ENCODE measurements at places on chromosomes 1 and 21. TPM values are rescaled to one million over a fixed set of nuclear protein-coding genes. Genes with fewer than 3 reads are reported as not detected.

GRCh38 chr1:23288201-23288600 is 55.9 kb downstream of the HNRNPR start:
- no peak for DNase-seq

DNA sequence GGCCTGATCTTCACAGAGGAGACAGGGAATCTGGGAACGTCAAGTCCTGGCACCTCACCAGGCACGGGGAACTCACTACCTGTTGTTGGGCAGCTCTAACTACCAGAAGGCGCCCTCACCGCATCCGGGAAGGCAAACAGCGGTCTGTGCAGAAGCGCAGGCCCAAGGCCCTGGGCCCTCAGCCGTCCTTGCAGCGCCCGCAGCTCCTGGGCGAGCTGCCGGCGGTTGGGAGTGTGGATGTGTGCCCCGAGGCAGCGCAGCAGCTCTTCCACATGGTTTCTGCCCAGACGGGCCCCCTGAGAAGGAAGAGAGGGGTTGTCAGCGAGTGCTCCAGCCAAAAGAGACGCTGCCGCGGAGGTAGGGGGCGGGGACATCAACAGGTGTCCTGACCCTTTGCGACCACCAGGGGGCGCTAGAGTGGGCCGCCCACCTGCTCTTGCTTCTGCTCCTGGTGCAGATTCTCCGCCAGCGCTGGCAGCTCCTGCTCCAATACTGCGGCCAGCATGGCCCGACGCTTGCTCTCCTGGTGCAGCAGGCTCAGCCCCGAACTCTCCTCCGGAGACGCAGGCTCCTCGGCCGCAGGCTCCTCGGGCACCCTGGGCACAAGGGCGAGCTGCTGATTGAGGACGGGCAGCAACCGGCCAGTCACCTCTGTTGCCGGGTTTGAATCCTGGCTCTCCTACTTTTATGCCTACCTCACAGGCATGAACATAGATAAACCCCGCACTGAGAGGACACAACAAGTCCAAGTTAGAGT is 9.3 kb downstream of the MAP3K6 start:
- DNase-seq = peak; percentile 66

DNA sequence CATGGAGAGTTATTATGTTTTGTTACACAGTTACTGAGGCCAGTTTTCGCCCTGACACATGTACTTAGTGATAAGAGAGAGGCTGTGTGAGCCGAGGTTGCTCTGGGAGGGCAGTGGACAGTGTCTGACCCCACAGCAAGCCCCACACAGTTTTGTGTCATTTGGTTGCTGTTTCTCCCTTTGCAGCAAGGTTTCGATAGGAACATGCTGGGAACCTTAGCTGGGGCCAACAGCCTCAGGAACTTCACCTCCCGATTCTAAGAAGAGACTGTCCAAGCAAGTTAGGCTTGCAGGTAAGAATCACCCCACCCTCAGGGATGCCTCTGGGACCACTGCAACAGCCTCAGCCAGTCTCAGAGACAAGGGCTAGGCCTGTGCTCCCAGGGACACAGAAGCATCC is 45.3 kb downstream of the PKP1 start:
- peak; percentile 45 for DNase-seq

DNA sequence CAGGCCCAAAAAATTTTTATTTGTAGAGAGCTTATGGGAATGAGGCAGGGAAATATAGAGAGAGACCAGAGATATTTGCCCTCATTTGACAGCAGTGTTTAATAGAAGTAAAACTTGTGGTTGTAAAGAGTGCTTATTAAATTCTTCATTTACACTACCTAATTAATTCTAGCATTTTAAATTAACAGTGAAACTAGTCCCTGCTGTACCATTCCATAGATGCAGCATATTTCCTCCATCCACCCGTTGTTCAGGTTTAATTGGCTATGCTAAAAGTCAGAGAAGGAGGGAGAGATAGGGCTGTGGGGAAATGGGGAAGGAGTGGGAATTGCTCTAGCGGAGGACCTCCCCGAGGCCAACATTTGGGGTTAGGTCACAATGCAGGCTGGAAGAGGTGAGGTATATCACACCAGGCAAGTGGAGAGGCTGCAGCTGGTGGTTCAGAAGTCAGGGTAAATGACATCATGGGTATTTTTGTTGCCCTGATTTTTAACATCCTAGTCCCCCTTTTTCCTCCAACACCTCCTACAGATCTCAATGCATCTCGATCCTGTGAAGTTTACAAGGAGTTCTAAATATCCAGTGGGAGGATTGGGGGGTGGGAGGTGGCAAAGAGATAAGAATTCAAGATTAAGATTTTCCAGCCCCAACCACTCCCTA is 38.6 kb downstream of the ELAVL4 start:
- no peak for DNase-seq

DNA sequence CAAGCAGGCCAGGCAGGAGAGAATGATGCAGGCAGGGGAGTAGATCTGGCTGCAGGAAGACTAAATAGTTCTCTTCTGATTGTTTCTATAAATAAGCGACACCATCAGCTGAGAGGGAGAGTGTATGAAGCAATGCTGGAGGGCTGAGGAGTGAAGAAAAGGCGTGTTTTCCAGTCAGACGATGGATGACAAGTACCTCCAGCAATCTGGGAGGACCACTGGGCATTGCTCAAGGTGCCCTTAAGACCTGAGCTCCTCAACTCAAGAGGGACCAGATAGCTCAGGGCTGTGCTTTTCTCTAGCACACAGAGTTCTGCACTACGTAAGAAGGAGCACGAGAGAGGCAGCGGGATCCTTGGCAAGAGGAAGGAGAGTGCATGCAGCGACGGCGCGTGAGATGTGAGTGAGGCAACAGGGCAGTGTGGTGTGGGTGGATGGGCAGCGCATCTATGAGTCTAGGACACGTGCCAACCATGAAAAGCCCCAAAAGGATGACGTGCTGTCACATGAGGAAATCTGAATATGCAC is 36.0 kb downstream of the PABPC4 start:
- no peak for DNase-seq

DNA sequence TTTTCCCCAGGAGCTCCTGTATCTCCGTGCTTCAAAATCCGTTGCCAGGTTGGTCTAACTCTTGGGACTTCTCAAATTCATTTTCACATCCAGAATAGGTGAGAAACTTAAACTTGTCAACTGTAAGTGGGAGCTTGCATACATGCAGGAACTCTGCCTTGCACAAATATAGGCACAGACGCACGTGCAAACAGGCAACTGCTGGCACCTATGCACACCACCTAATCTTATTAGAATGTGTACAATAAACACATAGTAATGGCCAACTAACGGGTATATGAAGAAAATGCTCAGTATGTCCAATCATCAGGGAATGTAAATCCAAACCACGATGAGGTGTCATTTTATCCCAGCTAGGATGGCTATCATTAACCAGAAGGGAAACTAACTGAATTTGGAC is 22.6 kb upstream of the FCGR2A start:
- DNase-seq = no peak

GRCh38 chr1:185585770-185586169 is 148.4 kb upstream of the HMCN1 start:
- no peak for DNase-seq

DNA sequence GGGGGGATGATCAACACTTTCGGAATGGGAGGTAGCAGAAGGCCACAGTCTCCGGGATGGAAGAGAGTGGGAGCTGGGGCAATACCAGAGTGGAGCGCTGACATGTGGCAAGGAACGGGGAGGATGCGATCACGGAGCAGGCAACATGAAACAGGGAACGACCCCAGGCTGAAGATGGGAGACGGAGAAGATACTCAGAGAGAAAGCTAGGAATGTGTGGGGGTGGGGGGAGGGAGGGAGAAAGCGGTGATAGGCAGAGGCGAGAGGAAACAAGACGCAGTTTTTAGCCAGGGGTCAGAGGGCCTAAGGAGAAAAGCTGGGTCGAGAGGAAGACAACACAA is 577 bp downstream of the RAB3GAP2 start:
- peak; percentile 25 for DNase-seq

DNA sequence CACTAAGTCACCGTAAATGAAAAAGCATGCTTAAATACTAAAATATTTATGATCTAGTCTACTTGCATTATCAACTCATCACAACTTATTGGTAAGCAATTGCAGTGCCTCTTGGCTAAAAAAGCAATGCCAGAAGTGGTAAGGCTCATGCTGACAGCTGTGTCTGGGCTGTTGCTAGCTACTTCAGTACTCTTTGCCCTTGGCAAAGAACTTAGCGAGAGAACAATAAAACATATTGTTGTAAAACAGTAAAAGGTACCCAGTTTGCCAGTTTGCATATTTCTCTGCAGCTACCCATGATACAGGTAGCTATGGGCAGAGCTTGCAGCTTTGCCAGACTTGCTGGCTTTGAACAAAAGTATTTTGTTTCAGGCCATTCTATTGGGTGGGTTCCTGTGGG is 73.1 kb downstream of the ATP6V1G3 start:
- no peak for DNase-seq

DNA sequence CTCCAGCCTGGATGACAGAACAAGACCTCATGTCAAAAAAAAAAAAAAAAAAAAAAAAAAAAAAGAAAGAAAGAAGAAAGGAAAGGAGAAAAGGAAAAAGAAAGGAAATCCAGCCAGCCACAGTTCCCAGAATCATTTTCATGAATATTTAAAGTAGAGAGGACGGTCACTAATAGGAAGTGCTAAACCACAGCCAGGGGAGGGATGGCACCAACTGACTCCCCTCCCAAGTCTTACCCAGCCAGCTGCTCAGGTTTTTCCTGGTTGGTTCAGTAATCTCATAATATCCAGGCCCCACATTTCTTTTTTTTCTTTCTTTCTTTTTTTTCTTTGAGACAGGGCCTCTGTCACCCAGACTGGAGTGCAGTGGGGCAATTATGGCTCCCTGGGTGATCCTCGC is 63.9 kb upstream of the AK4 start:
- no peak for DNase-seq

GRCh38 chr21:21955204-21955603 is 957.0 kb downstream of the NCAM2 start:
- peak; percentile 2 for DNase-seq

GRCh38 chr1:227562037-227562436 is 1.3 kb upstream of the ZNF678 start:
- no peak for DNase-seq

DNA sequence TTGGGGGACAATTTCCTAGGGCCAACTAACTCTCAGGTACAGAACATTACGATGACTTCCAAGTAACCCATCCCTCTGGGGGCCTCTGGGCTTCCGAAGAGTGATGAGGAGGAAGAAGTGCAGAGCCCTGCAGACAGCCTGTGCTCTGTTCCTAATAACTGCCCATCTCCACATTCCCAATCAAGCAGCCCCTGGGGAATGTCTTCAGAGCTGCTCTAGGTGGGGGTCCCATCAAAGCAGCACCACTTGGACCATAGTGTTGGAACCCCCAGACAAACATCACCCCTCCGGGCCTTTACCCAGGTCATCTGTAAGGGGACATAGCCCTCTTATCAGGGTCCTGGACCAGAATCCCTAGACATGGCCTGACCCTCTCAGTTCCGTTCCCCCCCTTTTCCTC is 357.3 kb downstream of the NPHP4 start:
- no peak for DNase-seq

- no peak for DNase-seq
These were observed 16.1 kb downstream of the FCRL1 start for GRCh38 chr1:157803851-157804250.

DNA sequence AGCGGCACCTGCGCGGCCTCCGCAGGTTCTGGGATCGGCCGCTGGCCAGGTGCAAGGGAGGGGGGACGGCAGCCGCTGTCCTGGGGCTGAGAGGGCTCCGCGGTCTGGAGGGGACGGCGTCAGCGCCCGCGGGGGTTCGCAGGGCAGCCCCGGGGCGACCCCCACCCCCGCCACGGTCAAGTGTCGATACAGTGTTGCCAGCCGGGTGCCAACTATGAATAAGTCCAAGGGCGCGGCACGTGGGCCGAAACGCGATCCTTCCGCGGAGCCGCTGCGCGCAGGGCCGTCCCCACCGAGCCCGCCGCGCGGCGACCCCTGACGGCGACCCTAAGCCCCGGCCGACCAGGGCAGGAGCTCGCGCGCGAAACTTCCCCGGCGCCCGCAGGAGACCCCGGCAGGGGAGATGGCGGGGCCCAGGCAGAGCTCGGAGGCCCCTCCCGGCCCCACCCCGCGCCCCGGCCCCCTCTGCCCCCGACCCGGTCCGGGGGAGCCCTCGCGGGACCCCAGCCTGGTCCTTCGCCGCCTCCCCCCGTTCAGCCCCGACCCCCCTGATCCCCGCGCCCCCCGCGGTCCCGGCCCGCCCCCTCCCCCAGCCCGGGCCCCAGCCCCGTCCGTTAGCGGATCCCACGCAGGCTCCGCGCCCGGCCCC is 586 bp upstream of the AGPAT3 start:
- DNase-seq = peak; percentile 37

GRCh38 chr1:52530563-52531144 is 22.2 kb downstream of the TUT4 start:
- DNase-seq = no peak

DNA sequence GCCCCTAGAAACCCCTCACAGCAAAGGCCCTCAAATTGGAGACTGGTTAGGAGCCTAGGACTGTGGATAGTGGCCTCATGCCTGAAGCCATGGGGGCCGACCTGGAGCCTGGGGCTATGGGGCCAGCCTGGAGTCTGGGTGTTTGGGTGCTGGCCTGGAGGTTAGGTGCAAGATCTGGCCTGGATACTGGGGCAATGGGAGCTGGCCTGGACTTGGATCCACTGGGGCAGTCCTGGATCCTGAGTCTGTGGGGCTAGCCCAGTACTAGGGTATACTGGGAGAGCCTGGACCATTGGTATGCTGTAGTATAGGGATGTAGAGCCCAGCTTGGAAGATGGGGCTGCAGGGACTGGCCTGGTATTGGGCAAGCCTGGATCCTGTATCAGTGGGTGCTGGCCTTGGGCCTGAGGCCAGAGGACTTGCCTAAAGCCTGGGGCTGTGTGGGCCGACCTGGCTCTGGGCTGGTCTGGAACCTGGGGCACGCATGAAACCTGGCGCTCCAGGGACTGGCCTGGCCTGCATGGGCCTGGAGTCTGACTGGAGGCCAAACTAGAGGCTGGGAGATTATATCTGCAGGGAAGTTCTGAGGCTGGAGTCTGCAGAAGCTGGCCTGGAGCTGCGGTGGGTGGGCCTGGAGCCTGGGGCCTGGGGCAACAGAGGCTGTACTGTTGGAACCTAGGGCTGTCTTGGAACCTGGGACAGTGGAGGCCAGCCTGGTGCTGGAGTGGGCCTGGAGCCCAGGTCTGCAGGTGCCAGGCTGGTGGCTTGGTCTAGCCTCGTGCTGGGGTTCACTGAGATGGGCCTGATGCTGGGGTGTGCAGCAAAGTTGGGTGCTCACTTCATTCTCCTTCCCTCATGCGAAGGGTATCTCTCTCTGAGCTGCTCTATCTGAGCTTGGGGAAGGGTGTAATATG is 12.6 kb upstream of the DENND1B start:
- DNase-seq = no peak

DNA sequence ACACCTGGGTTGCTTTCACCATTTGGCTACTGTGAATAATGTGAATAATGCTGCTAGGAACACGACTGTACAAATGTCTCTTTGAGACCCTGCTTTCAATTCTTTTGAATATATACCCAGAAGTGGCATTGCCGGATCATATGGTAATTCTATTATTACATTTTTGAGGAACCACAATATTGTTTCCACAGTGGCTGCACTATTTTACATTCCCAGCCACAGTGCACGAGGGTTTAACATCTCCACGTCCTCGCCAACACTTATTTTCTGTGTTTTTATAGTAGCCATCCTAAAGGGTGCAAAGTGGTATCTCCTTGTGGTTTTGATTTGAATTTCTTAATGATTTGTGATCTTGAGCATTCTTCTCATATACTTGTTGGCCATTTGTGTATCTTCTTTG is 15.7 kb downstream of the FHAD1 start:
- DNase-seq = no peak

Gene MCOLN2
- not detected for total RNA-seq

Gene G0S2
- total RNA-seq = 47.5 TPM

Gene EXO1
- 3.5 TPM for total RNA-seq

Gene OPTC
- total RNA-seq = not detected

Gene LCE1D
- not detected for total RNA-seq

Gene SGIP1
- 2.6 TPM for total RNA-seq

Gene PDC
- total RNA-seq = not detected

Gene LAPTM5
- total RNA-seq = 0.11 TPM

Gene OR2L2
- not detected for total RNA-seq

Gene LCE3D
- not detected for total RNA-seq
